ENCODE measurements at places on chromosomes 16 and 17. TPM values are rescaled to one million over a fixed set of nuclear protein-coding genes. Genes with fewer than 3 reads are reported as not detected.

DNA sequence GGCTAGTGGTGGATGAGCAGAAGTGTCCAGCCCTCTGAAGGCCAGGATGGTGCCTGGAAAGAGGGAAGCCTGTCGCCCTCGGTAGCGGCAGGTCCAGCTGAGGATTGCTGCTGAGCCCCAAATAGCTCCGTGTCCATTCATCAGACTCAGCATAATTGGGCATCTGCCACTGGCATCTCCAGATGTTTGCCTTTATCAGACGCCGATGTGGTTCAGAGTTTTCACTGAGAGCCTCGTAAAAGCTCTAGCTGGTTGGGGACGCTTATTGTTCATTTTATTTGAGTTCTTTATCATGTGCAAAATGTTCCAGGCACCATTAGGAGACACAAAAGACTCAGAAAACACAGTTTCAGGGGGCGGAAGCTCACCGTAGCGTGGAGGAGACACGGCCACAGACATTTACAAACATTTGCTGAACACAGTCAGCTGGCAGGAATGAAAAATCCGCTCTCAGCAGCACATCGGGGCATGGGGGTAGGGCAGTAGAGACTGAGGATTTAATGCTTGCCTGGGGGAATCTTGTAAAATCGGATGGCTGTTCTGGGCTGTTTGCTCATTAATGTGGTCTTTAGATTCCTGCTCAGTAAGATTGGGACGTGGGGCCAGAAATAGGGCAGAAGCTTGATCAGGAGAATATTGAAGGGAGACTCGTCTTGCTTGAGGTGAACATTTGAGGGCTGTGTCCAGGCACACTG, 41.7 kb downstream of the SMPD3 start:
- H3K36me3 ChIP-seq: no peaks in the 10 kb centered on the region
- H3K4me3 ChIP-seq: peak overlapping the region; percentile 64
- DNase-seq: peak; percentile 76

DNA sequence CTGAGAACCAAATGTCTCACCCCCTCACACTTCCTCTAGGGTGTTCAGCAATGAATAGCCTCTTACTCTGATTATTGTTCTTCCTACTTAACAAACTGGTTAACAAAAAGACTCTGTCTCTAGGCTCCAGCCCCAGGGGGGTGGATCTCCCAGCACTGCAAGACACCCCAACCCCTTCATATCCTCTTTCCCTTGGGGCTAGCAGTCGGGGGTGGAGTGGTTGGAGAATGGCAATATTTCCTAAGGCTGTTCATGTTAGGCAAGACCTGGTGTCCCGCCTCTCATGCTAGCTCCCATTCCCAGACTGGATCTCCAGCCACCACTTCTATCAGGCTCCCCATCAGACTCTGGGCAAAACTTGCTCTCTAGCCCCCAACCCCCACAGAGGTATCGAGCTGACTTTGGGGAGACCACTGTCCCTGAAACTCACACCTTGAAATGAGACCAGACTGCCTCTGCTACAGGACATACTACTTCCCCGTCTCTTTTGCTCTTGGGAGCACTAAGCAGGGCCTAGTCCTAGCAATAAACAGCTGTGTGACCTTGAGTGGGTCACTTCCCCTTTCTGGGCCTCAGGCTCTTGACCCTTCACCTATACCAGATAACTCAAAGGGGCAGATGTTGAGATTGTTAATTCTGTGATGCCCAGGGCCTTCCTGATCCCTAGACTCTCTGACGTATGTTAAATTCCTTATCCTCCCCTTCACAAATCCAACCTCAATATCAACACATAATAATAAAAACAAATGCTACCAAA, 2.4 kb downstream of the SLC25A35 start:
- H3K27me3 ChIP-seq: no peaks in the 10 kb centered on the region
- no peaks in the 10 kb centered on the region for H3K36me3 ChIP-seq
- no peak overlapping the region for H3K4me3 ChIP-seq
- H3K4me1 ChIP-seq: 0 out of 2 replicates have a peak, but pooled peaks cover 7% of the 10 kb centered on the region

DNA sequence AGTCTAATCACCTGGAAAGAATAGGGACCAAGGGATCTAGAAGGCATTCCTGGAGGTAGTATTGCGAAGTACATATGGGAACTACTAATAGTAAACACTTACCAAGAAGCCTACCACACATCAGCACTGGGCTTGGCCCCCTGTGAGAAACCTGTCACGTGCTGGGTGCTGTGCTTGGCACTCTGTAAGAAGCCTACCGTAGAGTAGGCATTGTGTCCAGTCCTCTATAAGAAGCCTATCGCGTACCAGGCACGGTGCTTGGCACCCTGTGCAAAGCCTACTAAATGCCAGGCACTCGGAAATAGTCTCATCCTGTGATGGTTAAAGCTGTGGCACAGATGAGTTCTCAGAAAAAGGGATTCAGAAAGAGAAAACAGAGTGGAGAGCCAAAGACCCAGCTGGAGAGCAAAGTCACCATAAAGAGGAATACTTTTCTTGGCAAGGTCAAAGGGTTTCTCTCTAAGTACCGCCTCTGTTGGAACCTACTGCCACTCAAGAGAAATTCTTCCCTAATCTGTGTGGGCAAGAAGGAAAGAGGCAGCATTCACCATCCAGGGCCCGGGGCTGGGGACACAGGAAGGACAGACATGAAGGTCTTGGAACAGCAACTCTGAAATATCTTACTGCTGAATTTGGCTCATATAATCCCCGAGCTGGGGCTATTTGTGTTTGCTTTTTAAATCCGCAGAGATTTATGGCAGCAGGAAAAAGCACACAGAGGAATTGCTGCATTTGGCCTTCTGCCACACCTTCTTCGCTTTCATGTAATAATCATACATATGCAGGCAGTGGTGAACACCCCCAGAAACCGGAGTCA, 81.8 kb downstream of the VAT1L start:
- H3K4me3 ChIP-seq: no peak overlapping the region
- DNase-seq: peak; percentile 14
- H3K4me1 ChIP-seq: no peaks in the 10 kb centered on the region
- no peaks in the 10 kb centered on the region for H3K36me3 ChIP-seq
- no peaks in the 10 kb centered on the region for H3K27me3 ChIP-seq

GRCh38 chr17:35089586-35090296, 26.2 kb upstream of the RFFL start:
- no peak overlapping the region for H3K27ac ChIP-seq
- peak overlapping the region; percentile 70 for H3K4me3 ChIP-seq
- peaks cover 23% of the 10 kb centered on the region for H3K4me1 ChIP-seq
- DNase-seq: peak; percentile 62

- no peak for DNase-seq
- peaks cover 8% of the 10 kb centered on the region for H3K4me1 ChIP-seq
Observed at GRCh38 chr17:77042476-77043231, 98.1 kb upstream of the SEC14L1 start.

Gene NDUFAF8
- total RNA-seq: 53.1 TPM

Measured in GM23248 (cell line).